Stimulated activated CD8-positive, alpha-beta memory T cell treated with anti-CD3 and anti-CD28 coated beads, Interleukin-2, amount 100 ng/mL, for 48 hours (primary cell): ENCODE measurements at places on chromosomes 6 and 20.

GRCh38 chr20:11001764-11002540, 328.2 kb upstream of the JAG1 start:
- DNase-seq, result no peak

- no peak for DNase-seq
Observed at GRCh38 chr6:67362976-67363375, 1272.1 kb upstream of the ADGRB3 start.

DNA sequence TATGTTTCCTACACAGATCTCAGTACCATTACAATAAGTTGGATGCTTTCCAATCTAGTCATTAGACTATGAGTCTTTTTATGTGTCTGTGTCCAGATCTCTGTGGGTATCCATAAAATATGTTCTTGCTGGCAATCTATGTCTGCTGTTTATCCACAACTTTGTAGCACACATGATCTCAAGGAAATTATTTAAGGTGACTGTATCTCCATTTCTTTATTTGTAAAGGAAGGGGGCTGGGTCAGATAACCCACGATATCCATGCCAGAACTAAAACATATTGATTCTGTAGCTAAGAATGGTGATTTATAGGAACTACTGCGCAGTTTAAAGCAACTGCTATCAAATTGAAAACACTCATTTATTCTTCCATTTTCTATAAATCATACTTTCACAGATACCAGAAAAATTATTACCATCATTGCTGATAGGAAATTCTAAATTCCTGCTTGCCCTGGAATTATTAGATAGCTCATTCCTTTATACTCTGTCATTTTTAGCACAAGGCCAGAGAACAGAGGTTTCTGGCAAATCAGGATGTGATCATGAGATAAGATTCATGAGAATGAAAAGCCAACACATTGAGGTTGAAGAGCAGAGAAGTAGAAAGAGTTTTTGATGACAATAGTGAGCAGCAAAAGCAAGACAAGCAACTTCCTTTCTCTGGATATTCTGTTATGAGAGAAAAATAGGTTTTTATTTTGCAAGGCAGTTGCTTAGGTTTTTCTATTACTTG, 851.4 kb upstream of the CITED2 start:
- no peak for DNase-seq

DNA sequence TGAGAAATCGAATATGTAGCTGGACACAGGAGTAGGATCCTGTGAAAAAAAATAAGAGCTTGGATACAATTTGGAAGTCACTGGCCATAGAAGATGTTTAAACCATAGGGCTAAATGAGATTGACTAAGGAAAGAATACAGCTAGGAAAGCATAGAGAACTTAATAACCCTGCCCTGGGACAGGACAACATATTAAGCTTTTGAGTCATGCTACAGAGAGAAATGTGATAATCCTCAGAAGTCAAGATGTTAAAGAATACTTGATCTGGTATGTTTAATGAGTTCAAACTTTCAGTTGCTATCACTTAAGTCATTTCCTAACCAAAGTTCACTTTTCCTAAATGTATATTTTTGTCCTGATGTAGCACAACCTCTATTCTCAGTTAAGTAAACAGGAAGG, 154.6 kb upstream of the TSHZ2 start:
- no peak for DNase-seq

GRCh38 chr6:6699741-6700367, 111.3 kb downstream of the LY86 start:
- no peak for DNase-seq

GRCh38 chr20:10119336-10119735, 84.5 kb downstream of the ANKEF1 start:
- no peak for DNase-seq

- no peak for DNase-seq
Observed at GRCh38 chr6:26273673-26274588, 91.1 kb upstream of the BTN3A2 start.

DNA sequence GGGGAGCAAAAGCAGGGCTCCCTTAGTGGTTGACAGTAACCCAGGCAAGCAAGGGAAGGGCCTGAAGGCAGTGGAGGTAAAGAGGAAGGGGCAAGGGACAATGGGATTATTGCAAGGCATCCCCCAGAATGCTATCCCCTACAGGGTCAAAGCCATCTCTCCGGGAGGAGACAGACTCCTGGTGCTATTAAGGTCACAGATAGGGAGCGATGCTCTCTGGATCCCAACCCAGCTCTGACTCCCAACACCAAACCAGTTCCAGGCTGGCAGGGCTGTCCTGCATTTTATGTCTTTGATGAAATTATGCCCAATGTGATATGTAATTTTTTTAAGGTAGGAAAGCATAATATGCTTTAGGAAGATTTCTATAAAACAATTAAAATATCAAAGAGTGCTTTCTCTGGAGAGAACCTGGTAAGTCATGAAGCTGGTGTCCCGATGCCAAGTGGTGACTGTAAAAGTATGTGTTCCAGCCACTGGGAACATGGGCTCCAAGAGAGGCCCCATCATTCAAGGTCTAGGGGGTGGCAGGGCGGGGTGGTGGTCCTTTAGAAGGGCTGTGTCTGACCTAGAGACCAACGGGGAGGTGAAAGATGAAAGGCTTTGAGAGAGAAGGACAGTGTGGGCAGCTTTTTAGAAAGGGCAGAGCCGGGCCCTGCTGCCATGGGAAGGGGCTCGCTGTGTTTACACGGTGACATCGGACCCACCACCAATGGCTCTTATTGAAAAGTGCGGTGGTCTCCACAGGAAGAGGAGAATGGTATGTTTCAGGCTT, 276.5 kb downstream of the CDC5L start:
- DNase-seq, result no peak

- DNase-seq, result no peak
Observed at GRCh38 chr6:6508643-6509042, 79.9 kb upstream of the LY86 start.

GRCh38 chr20:13443690-13444089, 195.0 kb downstream of the TASP1 start:
- DNase-seq, result no peak

DNA sequence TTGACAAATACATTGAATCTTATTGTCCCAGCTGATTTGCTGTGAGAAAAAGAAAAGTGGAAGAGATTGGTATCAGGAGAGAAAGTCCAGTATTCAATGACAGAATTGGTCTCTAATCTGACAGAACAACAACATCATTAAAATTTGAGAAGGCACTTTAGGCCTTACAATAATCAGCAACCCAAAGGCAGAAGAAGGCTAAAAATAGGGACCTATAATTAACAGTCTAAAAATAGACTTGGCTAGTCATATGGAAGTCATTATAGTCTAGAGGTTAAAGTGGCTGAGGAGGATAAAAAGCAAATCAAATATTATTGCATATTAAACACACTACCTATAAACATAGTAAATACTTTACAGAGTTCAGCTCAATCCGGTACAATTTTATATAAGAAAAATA, 393.6 kb upstream of the JAG1 start:
- DNase-seq, result no peak

DNA sequence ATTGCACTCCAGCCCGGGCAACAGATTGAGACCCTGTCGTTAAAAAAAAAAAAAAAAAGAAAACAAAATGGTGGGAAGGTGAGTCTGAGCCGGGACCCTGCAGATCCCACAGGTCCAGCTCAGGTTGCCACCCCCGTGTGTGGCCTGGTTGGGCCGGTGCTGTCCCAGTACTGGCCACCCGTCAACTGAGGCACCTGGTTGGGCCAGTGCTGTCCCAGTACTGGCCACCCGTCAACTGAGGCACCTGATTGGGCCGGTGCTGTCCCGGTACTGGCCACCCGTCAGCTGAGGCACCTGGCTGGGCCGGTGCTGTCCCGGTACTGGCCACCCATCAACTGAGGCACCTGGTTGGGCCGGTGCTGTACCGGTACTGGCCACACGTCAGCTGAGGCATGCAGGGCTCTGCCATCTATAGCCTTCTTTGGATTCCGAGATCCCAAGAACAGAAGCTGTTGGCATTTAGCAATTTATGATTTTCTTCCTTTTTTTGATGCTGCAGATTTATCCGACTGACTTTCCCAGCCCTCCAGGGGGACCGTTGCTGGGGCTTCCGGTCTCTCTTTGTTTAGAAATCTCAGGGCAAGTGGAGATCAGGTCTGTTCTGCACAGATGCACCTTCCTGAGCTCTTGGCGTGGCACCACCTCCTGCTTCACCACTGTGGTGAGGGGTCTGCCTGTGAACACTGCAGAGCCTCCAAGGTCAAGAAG, 113.8 kb downstream of the SYCP2 start:
- DNase-seq, result no peak

DNA sequence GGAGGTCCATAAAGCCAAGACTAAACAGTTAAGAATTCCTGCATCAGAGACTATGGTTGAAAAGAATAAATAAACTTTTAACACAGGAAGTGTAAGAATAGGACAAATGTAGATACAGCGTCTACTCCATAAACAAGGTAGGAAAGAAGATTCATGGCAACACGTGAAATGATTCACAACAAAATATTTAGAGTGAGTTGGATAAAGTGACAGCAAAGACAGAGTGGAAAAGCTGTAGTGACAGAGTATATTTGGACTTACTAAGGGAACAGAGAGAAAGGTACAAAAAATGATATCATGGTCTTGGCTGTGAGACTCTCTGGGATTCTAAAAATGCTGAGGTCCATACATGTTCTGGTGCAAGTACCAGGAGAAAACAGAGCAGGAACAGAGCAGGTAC, 21.9 kb upstream of the KIAA0408 start:
- no peak for DNase-seq

- no peak for DNase-seq
Observed at GRCh38 chr20:21246161-21246560, 57.0 kb upstream of the XRN2 start.

DNA sequence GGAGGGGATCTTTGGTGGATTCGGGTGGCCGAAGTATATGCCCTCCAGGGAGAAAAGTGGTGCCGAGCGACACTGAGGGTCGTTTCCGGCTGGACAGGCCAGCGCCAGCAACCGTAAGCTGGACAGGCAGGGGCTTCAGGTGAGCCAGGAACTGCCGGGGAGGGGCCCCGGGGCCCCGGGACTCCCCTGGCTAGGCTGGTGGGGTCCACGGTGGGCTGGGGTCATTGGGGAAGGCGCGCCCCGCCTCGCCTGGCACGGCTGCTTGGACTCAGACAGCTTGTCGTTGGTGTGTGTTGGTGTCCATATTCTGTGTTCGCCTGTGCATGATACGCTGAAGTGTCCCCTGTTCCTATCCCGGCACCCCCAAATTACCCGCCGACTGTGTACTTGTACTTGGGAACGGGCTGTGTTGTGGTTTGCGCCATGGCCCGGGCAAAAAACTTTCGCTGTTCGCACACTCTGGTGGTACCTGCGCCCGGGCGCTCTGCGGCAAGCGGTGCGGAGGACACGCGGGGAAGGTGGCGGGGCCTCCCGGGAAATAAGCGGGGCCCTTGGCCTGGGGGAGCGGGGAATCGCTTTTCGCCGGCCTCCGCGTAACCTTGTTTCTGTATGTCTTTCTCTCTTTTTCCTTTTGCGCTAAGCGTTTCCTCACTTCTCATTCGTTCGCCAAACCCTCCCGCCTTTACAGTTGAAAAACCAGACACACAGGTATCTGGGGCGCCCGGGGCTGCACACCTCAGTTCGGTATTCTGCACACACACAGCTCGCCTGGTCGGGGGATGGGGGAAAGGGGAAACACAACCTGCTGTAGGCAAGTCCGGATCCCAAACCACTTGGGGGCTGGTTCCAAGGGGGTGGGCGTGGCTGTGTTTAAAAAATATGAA, 3.2 kb downstream of the GNAS start:
- no peak for DNase-seq

DNA sequence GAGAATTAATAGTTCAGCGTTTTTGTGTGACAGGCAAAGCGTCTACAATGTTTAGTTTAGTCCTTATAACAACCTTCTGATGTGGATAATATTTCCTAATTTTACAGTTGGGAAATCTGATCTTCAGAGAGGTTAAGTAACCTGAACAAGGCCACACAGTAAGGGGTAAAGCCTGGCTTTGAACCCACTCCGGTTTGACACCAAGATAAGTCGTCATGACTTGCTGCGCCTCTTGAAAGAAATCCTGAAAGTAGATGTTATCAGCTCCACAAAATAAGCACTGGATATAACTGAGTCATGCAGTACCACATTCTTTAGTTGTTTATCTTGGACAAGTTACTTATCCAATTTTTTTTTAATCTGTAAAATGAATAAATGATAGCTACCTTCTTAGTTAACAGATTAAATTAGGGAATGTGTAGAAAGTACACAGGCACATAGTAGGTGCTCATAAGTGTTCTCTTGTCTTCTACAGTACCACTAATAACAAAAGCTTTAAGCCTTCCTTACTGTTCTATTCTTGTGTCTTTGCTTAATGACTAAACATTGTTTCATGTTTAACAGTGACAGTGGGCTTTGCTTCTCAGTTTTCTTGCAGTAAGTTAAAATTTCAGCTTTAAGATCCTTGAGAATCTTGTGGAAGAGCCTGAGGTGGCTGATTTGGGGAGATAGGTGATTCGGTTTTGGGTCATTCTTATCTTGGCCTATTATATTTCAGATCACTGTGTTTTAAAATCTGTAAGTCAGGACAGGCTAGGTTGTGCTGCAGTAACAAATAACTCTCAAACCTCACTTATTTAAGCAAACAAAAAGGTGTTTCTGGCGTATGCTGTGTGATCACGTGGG, 2.1 kb downstream of the HIVEP1 start:
- DNase-seq, result no peak

DNA sequence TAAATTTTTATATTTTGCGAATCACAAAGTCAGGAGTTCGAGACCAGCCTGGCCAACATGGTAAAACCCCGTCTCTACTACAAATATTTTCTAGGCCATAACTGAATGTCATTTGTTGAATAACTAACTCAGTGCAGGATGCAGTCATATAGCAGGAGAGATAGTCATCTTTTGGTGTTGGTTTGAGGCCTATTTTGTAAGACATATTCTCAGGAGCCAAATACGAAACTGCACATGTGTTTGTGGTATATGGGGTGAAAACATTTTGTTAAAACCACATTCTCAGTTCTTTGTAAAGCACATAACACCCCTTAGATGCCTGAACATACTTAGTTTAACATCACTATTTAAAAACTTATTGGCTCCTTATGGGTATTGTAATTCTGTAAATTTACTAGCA, 4.7 kb upstream of the ENPP5 start:
- DNase-seq, result no peak

DNA sequence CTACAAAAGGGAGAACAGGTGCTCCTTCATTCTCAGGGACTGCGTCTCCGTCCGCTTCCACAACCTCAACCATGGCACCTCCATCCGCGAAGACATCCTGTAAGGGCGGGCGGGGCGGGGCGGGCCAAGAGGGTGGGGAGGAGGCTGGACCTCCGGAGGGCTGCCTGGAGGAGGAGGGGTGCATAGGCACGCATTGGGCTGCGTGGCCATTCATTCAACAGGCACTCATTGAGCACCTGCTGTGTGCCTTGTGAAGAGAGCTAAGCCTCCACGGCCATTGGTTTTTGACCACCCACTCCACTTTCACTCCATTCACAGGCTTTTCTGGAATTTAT, 435 bp downstream of the ZSWIM3 start:
- no peak for DNase-seq

GRCh38 chr6:167027772-167028171, 28.6 kb downstream of the CEP43 start:
- no peak for DNase-seq

DNA sequence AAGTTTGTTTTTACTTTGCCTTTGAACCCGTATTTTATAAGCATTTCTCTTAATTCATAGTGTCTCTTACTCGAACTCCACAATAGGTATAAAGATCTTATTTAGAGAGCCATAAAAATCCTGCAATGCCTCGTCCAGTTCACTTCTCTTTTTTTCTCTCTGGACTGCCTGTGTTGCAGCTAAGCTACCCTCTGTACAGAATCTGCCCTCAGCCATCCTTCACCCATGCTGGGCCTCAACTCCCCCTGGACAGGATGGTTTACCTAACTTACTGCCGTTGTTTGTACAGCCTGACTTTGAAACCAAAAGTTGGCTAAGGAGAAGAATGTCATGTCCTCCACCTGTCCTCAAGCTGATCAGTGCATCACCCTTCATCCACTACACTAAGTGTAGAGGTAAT, 10.4 kb downstream of the QRSL1 start:
- no peak for DNase-seq
